ENCODE measurements at places on chromosomes 6 and 20.

DNA sequence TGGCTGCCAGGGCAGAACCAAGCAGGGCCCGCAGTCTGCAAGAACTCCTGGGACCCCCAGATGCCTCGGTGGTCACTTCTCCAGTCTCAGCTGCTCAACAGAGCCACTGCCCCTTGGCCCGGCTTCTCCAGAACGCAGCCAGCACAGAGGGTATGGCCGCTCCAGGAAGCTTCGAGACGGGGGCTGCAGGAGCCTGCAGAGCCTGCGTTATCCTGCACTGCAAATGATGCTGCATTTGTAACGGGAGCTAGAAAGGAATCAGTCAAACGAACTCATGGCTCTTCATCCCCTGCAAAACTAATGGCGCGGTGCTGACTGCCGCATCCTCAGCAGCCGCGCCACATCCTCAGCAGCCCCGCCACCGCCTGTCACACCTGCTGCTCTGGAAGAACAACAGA is 254.9 kb downstream of the TAF4 start:
- no peak for DNase-seq

GRCh38 chr6:170221052-170221752 is 69.7 kb downstream of the DLL1 start:
- no peak for DNase-seq

- DNase-seq = no peak
Observed at GRCh38 chr20:58056921-58057686, 171.3 kb downstream of the ANKRD60 start.

GRCh38 chr6:108951351-108951953 is 103.2 kb downstream of the ARMC2 start:
- DNase-seq = no peak

DNA sequence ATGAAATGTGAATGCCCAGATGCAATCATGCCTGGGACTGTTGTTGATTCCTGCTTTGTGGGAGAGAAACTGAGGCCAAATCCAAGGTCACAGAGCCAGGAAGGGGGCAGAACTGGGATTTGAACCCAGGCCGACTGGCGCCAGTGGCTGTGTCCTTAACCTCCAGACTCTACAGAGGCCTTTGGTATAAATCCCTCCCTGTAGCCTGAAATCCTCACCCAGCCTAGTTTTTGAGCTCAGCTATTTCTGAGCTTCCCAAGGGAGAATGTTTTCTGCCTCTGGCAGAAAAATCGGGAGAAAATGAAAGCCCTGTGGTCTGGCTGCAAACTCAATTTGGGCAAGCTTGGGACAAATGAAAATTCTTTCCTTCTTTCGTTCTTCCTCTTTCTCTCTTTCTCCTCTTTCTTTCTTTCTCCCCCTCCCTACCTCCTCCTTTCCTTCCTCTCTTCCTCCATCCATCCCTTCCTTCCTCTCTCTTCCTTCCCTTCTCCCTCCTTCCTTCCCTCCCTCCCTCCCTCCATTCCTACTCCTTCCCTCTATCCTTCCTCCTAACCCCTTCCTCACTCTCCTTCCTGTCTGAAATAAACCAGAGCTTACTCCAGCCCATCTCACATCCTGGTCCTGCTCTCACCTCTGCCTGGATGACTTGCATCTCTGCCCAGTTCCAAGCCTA is 34.9 kb downstream of the SNAI1 start:
- DNase-seq = no peak

DNA sequence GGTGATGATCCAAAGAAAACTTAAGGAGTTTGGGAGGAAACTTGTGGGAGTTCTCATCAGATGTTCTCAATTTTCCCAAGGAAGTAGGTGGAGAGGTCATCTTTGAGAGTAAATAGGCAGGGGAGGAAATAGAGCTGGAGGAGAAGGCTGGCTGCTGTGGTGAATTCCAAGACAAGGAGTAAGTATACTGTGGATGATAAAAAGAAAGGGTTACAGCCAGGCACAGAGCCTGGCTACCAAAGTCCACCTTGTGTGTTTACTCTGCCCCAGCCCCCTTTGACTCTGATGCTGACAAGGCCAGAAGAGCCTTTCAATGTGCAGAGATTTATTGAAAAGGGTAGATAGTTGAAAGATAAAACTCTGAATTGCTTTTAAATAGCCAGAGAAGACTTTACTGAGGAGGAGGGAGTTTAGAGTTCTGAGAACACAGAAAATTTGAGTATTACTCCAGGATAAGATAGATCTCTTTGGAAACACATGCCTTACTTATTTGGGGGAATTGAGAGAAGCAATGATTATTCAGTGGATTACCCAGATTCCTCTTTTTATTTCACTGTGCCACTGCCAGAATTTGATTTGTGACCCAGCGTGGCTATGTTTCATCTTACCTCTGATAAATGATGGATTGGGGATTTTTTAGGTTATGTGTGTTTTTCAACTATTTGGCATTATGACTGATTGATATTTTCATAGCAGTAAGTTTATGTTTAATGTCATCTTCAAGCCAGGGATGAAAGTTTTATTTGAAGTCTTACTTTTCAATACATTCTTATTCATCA is 182.6 kb upstream of the JAG1 start:
- no peak for DNase-seq

DNA sequence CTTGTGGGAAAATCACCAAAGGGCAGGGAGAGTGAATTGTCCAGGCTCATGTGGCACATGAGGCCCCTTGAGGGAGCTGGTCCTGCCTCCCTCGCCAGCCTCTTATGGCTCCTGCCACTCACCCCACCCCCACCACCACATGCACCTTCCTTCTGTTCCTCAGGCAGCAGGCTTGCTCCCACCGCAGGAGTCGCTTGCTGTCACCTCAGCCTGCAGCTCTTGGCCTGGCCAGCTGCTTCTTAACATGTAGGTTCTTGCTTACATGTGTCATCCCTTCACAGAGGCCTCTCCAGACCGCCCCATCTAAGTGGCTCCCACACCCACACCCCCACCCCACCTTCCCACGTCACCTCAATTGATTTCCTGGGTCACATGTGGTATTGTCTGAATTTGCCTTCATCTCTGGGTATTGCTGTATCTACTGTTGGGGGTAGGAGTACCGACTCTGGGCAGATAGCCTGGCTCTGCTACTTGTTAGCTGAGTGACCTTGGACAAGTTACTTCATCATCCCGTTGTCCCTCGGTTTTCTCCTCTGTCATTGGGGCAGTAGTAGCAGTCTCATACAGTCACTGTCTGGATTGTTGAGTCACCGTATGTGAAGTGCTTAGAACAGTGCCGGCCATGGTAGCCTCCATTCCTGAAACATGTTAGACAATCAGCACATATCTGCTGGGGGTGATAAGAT is 41.7 kb downstream of the SLC9A8 start:
- no peak for DNase-seq

DNA sequence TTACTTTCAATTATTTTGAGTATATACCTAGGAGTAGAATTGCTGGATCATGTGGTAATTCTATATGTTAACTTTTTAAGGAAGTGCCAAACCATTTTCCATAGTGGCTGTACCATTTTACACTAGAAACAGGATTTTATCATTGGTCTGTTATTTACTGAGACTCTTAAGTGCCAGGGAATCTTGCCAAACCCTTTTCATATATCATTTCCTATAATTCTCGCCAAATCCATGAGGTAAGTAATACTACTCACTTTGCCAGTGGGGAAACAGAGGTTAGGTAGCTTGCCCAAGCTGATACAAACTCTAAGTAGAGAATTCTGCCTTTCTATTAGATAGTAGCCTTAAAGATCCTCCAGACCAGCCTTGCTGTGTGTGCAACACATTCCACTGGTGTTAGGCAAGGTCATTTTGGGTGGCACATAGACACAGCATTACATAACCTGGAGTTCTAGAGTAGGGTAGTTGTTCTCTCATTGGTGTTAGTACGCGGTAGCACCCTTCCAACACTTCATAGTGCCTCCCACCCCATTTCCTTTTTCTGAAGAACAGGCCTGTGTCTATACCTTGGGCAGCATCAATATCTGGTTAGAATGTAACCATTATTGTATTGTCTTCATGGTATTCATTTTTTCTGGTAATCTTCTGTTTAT is 65.5 kb downstream of the ARID1B start:
- DNase-seq = no peak

- no peak for DNase-seq
Observed at GRCh38 chr6:10272591-10272990, 142.3 kb downstream of the TFAP2A start.

DNA sequence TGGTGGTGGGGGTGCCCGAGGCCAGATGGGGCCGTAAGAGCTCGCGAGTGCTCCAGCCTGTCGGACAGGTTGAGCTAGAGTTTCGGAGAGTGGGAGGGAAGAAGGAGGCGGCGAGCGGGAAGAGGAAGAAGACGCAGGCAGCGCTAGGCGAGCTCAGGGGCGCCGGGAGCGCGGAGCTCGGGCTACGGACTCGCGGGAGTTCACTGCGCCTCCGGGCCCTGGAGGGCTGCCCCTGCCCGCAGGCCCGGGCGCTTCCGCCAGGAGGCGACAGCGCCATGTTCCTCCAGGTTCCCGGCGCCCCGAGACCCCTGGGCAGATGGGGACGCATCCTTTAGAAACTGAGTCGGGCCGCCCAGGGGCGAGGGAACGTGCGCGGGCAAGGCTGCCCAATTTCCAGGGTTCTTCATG is 984 bp downstream of the TFAP2C start:
- DNase-seq = peak; percentile 64

GRCh38 chr6:16789329-16790038 is 28.2 kb upstream of the ATXN1 start:
- no peak for DNase-seq

- no peak for DNase-seq
Observed at GRCh38 chr20:24253321-24253720, 216.1 kb upstream of the SYNDIG1 start.

GRCh38 chr6:107756660-107757355 is 67.3 kb downstream of the SCML4 start:
- no peak for DNase-seq

GRCh38 chr6:33908025-33908424 is 104.2 kb upstream of the MLN start:
- no peak for DNase-seq

GRCh38 chr6:31412506-31412905 is 9.1 kb downstream of the MICA start:
- no peak for DNase-seq

DNA sequence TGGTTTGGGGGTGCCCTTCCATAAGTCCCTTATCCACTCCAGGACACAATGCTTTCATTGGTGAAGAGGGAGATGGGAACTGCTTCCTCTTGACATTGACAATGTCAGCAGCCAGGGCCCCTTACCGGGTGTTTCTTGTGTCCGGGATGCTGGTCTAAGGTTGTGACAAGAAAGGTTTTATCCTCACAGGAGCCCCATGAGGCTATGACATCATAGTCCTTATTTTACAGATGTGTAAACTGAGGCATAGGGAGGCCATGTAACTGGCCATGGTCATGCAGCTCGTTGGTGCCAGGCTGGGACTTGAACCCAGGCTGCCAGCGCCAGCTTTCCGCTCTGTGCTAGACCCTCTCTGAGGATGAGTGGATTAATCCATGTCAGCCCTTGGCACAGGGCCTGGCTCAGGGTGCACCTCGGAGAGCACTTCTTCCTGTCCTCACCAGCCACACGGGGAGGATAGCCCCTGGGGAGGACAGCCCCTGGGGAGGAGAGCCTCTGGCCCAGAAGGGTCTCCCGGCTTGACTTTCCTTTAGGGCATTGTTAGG is 157.3 kb downstream of the SYCP2 start:
- DNase-seq = no peak

GRCh38 chr20:2795451-2795850 is 5.0 kb downstream of the CPXM1 start:
- DNase-seq = no peak

- DNase-seq = no peak
Observed at GRCh38 chr6:135814043-135814442, 37.5 kb upstream of the PDE7B start.

GRCh38 chr6:135876058-135876457 is 24.6 kb downstream of the PDE7B start:
- DNase-seq = no peak

DNA sequence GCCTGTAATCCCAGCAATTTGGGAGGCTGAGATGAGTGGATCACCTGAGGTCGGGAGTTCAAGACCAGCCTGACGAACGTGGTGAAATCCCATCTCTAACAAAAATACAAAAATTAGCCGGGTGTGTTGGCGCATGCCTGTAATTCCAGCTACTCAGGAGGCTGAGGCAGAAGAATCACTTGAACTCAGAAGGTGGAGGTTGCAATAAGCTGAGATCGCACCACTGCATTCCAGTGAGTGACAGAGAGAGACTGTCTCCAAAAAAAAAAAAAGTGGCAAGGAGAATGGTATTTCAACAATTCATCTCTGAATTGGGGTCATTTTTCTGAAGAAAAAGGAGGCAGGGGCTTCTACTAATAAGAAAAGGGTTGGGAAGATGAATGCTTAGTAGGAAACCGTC is 111.5 kb upstream of the NHSL1 start:
- DNase-seq = no peak

- DNase-seq = no peak
Observed at GRCh38 chr6:21591446-21591845, 2.1 kb upstream of the SOX4 start.

DNA sequence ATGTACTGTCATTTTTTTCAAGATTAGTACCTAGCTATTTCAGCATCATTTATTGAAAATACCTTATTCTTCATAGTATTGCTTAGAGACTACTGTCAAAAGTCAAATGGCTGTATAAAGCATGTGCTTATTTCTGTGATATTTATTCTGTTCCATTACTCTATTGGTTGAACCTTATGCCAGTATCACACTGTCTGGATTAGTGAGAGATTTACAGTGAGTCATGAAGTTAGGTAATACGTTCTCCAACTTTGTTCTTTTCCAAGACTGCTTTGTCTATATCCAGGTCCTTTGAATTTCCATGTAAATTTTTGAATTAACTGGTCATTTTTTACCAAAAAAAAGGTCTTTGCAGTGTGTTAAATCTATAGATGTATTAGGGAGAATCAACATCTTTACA is 18.6 kb upstream of the RNF217 start:
- no peak for DNase-seq

DNA sequence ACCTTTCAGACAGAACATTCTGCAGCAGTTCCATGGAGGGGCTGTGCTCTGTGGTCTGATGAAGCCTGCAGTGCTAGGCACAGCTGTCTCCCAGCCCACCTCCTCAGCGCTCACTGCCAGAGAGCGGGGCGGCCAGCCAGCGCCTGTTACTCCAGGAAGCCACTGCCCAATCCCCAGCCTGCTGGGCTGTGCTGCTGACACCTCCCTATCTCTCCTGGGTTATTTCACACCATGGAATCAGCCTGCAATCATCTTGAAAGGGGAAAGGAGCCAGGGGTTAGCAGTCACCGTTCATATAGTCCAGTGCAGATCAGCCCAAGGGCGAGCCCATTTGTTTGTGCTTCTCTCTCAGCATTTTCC is 46.3 kb upstream of the NHSL1 start:
- no peak for DNase-seq

- DNase-seq = no peak
Observed at GRCh38 chr6:43917878-43918382, 147.9 kb downstream of the VEGFA start.

Data from GM20000 (cell line).